Left lung (tissue), 14 donors: ENCODE measurements at places on chromosomes 2 and 18. TPM values are rescaled to one million over a fixed set of nuclear protein-coding genes. Genes with fewer than 3 reads are reported as not detected.

GRCh38 chr2:98472961-98473746, 28.5 kb downstream of the INPP4A start:
- no peak overlapping the region for H3K27ac ChIP-seq
- no peaks in the 10 kb centered on the region for H3K36me3 ChIP-seq
- H3K4me3 ChIP-seq = no peak overlapping the region
- DNase-seq = no peak

GRCh38 chr18:42520138-42520537, 565.1 kb downstream of the PIK3C3 start:
- H3K27me3 ChIP-seq = no peaks in the 10 kb centered on the region
- no peak for DNase-seq
- H3K27ac ChIP-seq = no peak overlapping the region

Gene OTOF
- total RNA-seq = not detected

Gene RTP5
- total RNA-seq = 0.10 TPM
